MCF 10A (cell line): ENCODE measurements at places on chromosomes 3 and 15. TPM values are rescaled to one million over a fixed set of nuclear protein-coding genes. Genes with fewer than 3 reads are reported as not detected.

- H3K27ac ChIP-seq: no peak overlapping the region
- H3K4me1 ChIP-seq: peaks cover 15% of the 10 kb centered on the region
- no peaks in the 10 kb centered on the region for H3K36me3 ChIP-seq
- no peak overlapping the region for H3K4me3 ChIP-seq
- H3K27me3 ChIP-seq: no peaks in the 10 kb centered on the region
- peak; percentile 75 for DNase-seq
Observed at GRCh38 chr3:39671116-39671515, 138.3 kb upstream of the MYRIP start.

- DNase-seq: no peak
- peaks cover 16% of the 10 kb centered on the region for H3K36me3 ChIP-seq
- no peak overlapping the region for H3K4me3 ChIP-seq
- H3K27me3 ChIP-seq: no peaks in the 10 kb centered on the region
- peaks cover 27% of the 10 kb centered on the region for H3K4me1 ChIP-seq
Observed at GRCh38 chr15:101353240-101353639, 58.2 kb upstream of the SNRPA1 start.

DNA sequence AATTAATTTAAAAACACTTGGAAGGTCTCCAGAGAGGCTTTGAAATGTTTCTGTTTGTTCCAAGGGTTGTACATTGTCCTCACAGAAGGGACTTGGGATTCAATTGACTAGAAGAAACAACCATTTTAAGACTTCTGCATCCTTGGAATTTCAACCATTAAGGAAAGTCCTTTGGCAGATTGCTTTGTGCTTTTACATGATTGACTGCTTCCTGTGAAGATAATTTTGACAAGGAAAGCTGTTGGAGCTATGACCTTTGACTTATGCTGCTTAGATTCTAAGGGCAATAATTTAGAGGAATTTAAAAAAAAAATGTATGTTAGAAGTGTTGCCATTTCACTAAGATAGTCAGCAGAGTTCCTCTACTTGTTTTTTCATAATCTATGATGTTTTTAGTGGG lies 483.9 kb upstream of the TBL1XR1 start:
- no peak for DNase-seq
- no peaks in the 10 kb centered on the region for H3K27me3 ChIP-seq
- no peaks in the 10 kb centered on the region for H3K36me3 ChIP-seq
- H3K4me1 ChIP-seq: peaks cover 6% of the 10 kb centered on the region
- no peak overlapping the region for H3K27ac ChIP-seq

DNA sequence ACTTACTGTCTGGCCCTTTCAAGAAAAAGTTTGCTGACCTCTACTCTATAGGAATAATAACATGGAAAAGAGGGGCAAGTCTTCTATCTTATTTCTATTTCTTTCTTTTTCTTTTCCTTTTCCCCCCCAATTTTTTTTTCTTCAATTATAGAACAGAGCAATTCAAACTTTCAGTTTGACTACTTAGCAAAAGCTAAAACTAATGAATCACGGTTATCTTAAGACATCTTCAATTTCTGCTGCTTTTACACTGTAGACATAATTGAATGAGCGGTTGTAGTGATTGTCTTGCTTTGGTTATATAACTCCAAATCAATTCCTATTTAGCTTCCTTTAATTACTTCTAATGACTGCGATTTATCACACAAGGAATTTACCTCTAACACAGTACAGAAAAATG lies 74.3 kb upstream of the P2RY1 start:
- H3K27me3 ChIP-seq: no peaks in the 10 kb centered on the region
- H3K36me3 ChIP-seq: no peaks in the 10 kb centered on the region
- no peaks in the 10 kb centered on the region for H3K4me1 ChIP-seq
- no peak for DNase-seq

DNA sequence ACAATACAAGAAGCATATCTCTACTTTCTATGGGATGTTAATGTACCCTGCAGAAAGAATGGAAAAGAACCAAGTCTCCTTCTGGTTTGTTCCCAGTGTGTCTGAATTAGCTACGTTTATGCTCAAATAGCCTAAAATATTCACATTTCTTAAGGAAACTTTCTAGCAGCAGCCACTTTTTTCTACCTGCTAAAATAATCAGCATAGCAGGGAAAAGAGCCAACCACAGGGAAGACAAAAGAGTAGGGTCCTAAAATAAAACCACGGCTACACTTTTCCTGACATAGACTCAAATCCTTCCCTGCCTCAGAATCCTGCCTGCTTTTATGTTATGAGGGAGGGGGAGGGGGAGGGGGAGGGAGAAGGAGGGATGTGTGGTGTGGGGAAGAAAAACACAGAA lies 136.7 kb downstream of the GBE1 start:
- H3K36me3 ChIP-seq: peaks cover 9% of the 10 kb centered on the region
- H3K4me1 ChIP-seq: no peaks in the 10 kb centered on the region
- DNase-seq: no peak
- H3K4me3 ChIP-seq: no peak overlapping the region

DNA sequence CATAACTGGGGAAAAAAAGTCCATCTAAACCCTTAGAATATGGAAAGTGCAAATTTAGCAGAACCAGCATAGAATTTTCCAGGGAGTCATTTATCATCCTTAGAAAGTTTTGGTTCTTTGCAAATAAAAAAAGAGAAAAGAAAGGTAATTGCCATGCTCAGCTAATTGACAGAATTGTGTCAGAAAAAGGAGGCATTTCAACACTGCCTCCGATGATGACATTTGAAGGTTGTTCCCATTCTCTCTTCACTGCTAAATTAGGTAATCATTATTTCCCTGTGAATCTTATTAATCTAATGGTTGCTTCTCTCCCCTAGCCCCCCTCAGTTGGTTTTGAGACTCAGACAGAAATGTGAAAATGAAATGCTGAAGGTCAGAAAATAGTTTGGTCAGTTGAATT lies 139.2 kb downstream of the PDCD6IP start:
- H3K4me3 ChIP-seq: no peak overlapping the region
- H3K36me3 ChIP-seq: no peaks in the 10 kb centered on the region
- H3K4me1 ChIP-seq: peaks cover 5% of the 10 kb centered on the region
- no peak for DNase-seq

- peaks cover 93% of the 10 kb centered on the region for H3K27me3 ChIP-seq
- no peaks in the 10 kb centered on the region for H3K36me3 ChIP-seq
Observed at GRCh38 chr15:91102546-91103330, 2.7 kb downstream of the SV2B start.

- no peak for DNase-seq
- no peaks in the 10 kb centered on the region for H3K36me3 ChIP-seq
- peaks cover 26% of the 10 kb centered on the region for H3K4me1 ChIP-seq
- H3K27ac ChIP-seq: no peak overlapping the region
- H3K4me3 ChIP-seq: no peak overlapping the region
Observed at GRCh38 chr15:69815793-69816192, 281.9 kb downstream of the TLE3 start.

DNA sequence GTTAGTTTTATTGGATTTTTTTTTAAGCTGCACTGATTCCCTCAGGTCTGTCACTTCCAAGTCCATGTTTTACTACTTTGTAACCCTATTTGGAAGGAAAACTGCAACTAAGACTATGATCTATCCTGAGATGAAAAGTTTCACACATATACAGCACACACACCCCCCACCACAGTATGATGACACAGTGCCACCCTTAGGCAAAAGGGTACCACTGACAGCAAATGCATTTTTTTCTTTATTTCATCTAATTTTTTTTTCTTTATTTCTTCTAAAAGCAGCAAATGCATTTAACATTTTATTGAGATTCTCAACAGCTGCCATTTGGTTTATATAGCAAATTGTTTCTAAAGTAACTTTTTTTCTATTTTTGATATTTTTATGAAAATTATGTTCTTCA lies 21.2 kb downstream of the NGRN start:
- H3K36me3 ChIP-seq: no peaks in the 10 kb centered on the region
- H3K4me3 ChIP-seq: no peak overlapping the region
- H3K4me1 ChIP-seq: no peaks in the 10 kb centered on the region
- DNase-seq: peak; percentile 65

- no peaks in the 10 kb centered on the region for H3K36me3 ChIP-seq
- no peak overlapping the region for H3K4me3 ChIP-seq
- DNase-seq: no peak
- no peak overlapping the region for H3K27ac ChIP-seq
- H3K4me1 ChIP-seq: no peaks in the 10 kb centered on the region
Observed at GRCh38 chr15:82871832-82872484, 62.5 kb downstream of the WHAMM start.

DNA sequence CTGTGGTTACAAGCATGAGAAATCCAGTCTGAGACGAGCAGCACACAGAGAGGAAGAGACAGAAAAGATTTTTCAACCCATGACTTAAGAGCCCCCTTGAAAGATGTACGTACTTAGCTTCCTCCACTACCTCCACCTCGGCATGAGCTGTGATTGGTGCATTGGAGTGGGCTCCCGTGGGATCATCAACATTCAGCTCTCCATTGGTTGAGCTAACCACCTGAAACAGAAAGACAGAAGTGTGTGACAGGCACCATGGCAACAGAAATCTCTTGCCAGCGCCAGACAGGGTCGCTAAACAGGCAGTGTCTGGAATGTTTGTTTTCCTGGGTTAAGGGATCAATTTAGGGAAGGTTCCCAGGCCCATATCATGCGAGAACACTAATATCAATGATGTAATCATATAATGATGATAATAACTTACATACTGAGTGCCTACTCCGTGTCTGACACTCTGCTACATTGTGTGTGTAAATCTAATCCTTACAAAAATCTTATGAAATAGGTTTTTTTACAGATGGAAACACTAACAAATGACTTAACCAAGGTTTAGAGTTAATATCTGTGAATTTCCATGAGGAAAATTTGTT lies 17.5 kb upstream of the PPIB start:
- no peaks in the 10 kb centered on the region for H3K27me3 ChIP-seq
- no peak for DNase-seq
- no peak overlapping the region for H3K4me3 ChIP-seq

GRCh38 chr3:108578064-108578463 lies 11.2 kb downstream of the CIP2A start:
- no peak for DNase-seq
- no peak overlapping the region for H3K27ac ChIP-seq
- no peak overlapping the region for H3K4me3 ChIP-seq

DNA sequence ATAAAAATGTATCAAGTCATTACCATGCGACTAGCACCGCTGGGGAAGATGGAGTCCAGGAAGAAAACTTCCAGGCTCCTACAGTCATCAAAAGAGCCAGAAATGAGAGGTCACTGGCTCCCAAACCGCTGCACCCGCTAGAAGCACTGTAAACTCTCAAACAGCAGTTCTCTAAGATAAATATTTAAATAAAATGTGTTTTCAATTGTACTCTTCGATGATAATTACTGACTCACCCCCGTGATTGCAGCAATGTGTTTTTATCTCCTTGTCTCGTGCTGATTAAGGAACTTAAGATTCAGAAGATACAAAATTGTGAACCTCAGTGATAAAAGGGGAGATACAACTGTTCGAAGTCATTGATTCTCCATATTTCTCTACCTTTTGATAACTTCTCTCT lies 45.8 kb upstream of the FOXP1 start:
- H3K27ac ChIP-seq: no peak overlapping the region
- no peaks in the 10 kb centered on the region for H3K36me3 ChIP-seq
- H3K4me3 ChIP-seq: no peak overlapping the region
- no peaks in the 10 kb centered on the region for H3K27me3 ChIP-seq
- no peak for DNase-seq

DNA sequence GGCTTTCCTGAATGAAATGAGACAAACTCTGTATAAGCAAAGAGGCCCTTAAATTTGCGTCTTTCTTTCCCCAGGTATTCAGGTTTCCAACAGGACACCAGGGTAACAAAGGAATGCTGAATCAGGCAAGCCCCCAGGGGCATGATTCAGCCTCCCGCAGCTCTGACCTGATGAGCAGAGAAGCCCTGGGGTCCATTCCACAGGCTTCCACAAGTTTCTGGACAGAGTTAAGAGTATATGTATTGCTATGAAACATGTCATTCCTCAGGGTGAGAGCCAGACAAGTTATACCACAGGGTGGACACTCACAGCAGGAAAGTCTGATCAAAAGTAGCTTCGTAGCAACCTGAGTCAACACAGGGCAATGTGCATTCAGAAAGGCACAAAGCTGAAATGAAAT lies 68.1 kb upstream of the CTNNB1 start:
- no peaks in the 10 kb centered on the region for H3K27me3 ChIP-seq
- H3K4me1 ChIP-seq: peaks cover 5% of the 10 kb centered on the region
- H3K4me3 ChIP-seq: no peak overlapping the region
- DNase-seq: peak; percentile 59

DNA sequence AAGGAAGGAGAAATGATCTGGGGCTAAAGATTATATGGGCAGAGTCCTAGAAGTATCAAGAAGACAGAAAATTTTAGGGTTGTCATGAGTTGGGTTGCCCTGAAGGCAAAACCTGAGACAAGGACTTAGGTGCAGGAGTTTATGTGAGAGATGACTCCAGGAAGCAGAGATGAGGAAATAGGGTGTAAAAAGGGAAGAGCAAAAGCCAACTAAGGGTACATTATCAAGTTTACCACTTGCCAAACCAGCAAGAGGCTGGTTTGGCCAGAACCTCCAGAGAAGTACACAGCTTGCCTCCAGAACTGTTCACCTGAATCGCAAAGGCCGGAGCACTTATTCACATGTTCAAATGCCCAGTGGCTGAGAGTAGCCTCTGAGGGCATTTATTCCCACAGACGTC lies 116.7 kb downstream of the FHIT start:
- H3K27ac ChIP-seq: no peak overlapping the region
- H3K36me3 ChIP-seq: no peaks in the 10 kb centered on the region
- no peaks in the 10 kb centered on the region for H3K4me1 ChIP-seq
- H3K4me3 ChIP-seq: no peak overlapping the region

DNA sequence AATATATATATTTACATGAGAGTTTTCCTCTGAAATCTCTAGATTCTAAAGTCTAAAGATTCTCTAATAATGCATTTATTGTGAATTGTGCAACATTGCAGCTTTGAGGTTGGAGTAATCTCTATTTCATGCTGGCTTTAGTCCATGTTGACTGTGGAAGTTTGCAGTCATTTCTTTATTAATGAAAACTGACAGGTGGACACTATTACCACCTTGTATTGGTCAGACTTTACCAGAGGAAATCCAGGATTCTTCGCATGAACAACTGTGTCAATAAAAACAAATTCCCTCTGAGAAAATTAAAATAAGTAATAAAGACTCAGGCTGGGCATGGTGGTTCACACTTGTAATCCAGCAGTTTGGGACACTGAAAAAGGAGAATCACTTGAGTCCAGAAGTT lies 274.1 kb downstream of the SHQ1 start:
- H3K4me1 ChIP-seq: no peaks in the 10 kb centered on the region
- H3K27ac ChIP-seq: no peak overlapping the region
- no peaks in the 10 kb centered on the region for H3K36me3 ChIP-seq
- DNase-seq: no peak

DNA sequence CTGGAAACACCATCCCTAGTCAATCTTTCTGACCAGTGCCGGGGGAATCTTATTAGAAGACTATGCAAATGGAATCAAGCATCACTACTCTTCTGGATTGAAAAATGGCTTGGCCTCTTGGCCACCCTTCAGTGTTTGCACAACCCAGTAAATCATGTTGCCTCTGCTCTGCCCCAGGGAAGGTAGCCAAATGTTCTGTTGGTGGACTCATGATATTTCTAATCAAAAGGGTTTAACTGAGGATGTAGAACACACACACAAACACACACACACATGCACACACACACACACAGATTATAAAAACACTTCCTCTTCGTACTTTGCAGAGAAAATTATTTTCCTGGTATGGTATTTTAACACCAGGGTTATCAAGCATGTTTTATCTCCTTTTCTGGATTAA lies 7.9 kb downstream of the RBP2 start:
- no peaks in the 10 kb centered on the region for H3K4me1 ChIP-seq
- H3K27ac ChIP-seq: no peak overlapping the region
- no peak overlapping the region for H3K4me3 ChIP-seq
- no peaks in the 10 kb centered on the region for H3K36me3 ChIP-seq
- H3K27me3 ChIP-seq: no peaks in the 10 kb centered on the region

RPUSD2 gene
- 13.4 and 13.9 TPM in 2 replicates for total RNA-seq

IL17RD gene
- 0.91 and 1.2 TPM in 2 replicates for total RNA-seq

CFAP100 gene
- total RNA-seq: not detected in 2 replicates

CCRL2 gene
- not detected in 2 replicates for total RNA-seq
